Natural killer cell treated with Interleukin-12 subunit alpha and Interleukin-12 subunit beta and Interleukin-15 and Interleukin-18, amount 100 ng/mL, for 72 hours (primary cell): ENCODE measurements at places on chromosomes 6 and 20.

GRCh38 chr6:35318196-35319171 lies 20.9 kb downstream of the DEF6 start:
- no peak for DNase-seq

DNA sequence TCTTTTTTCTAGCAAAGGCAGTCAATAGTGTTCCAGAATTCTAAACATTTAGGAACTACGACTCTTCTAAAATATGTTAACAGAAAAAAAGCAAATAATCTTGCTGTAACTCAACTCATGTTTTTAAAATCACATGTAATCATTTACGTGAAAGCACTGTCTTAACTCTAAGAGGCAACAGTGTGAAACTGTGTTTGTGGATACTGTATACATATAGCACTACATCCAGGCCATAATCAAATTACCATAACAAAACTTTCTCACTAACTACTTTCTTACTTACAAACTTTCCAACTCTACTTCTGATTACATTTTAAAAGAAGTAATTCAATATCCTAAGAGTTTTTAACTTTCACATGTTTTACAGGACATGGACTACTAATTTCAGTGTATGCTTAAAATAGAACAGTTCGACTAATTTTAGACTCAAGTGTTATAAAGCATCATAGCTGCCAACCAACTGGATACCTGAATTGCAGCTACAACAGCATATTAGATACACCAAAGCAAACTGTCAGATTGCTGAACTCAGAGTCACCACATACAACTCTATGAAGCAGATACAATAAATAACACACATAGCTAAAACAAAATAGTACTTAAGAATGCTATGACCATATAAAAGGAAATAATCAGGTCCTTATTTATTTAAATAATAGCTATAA lies 121.6 kb upstream of the BEND6 start:
- no peak for DNase-seq

DNA sequence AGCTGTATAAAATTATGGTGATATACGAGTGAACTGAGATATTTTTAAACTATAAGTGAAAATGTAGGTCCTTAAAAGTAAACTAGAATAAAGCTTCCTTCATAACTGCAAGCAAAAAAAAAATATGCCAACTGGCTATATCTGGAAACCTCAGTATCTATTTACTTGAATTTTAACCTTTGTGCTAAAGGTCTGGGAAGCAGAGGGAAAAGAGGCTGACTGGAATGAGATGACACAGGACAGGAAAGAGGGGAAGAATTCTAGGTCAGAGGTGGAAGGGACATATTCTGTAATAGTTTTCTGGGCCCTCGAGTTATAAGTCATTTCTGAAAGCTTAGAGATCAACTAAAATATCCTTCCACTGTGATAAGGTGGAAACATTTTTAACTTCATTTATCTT lies 46.8 kb downstream of the AIG1 start:
- DNase-seq = no peak

DNA sequence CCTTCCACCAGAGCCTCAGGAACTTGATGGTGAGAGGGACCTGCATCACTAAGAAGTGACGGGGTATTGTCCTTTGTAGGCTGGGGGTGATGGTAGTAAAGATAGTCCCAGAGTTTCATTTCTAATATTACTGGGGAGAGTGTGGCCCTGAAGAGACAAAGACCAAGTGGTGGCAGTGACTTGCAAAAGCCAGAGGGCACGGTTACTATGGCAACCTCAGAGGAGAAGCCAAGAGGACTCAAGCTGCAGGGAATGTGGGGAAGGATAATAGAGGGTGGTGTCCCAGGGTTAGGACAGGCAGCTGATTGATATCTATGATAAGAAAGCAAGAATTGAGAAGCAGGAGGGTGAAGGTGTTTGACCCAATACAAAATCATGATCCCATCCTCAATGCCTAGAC lies 42.5 kb downstream of the HLA-G start:
- no peak for DNase-seq

DNA sequence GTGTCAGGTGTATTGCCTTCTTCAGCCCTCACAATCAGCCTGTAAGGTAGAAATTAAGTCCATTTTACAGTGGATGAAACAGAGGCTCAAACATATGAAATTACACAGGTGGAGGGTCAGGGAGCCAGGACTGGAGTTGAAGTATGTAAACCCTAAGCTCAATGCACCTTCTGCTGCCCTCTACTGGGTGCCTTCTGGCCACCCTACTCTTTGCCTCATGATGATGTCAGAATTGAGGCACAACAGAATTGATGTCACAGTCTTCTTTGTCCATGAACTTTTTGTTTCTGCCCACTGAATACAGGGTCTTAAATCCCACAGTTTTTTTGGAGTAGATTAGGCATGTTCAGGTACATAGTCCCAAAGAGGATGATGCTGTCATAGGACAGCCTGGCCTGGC lies 400.8 kb upstream of the CHD6 start:
- no peak for DNase-seq

DNA sequence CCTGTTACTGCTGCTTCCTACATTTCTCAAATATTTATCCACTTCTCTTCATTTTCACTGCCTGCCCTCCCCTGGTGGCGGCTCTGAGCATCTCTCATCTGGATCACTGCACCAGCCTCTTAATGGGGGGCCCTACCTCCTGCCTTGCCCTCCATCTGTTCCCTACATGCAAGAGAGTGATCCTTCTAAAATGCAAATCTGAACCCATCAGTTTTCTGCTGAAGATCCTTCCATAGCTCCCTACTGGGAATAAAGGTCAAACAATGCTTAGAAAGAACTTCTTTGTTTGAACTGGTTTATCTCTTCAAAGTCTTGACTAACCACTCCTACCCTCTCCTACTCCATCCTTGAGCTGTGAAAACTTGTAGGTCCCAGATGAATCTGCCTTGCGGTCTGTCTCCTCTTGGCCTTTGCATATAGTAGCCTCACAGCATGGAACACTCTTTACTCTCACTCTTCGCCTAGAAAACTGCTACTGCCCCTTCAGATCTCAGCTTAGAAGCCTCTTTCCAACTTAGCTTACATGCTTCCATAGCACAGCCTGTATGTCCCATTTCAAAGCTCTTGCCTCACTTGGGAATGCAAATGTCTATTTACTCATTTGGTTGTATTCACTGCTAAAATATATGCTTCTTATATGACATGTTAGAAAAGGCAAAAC lies 119.3 kb downstream of the QRSL1 start:
- DNase-seq = no peak

DNA sequence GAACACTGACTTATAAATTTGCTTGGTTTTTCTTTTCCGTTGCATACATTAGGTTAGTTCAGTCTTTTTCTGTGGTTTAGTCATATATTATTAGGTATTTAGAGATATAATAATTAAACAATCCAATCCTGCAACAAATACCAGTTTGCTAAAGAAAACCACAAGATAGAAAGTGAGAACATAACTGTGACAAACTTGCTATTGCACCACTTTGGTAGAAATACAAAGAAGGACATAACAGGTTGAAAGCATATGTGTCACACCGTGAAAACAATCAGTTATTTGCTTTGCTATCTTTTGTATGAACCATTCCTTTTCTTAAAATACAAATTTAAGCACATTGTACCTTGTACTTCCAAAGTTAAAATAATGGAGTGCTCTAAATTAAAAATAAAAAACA lies 42.0 kb upstream of the KCNQ5 start:
- DNase-seq = no peak

DNA sequence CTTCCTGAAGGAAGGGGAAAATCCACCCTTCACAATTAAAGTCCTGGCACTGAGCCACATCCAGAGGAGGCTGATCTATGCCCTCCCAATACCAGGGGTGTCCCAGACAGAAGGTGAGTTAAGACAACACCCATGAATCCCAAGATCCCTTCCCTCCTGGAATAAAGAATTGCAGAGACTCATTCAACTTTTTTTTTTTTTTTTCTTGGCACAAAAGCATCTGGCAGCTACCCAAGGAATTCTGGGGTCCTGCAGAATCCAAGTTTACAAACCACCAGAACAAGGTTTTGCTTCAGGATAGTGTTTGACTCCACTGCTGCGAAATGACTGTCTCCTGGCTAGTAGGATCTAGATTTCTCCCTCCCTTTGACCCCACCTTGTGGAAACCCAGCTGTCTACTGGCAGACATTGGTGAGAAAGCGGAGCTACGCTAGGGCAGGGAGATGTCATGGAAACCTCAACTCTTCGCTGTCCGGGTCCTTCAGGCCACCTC lies 37.4 kb downstream of the JAG1 start:
- no peak for DNase-seq

DNA sequence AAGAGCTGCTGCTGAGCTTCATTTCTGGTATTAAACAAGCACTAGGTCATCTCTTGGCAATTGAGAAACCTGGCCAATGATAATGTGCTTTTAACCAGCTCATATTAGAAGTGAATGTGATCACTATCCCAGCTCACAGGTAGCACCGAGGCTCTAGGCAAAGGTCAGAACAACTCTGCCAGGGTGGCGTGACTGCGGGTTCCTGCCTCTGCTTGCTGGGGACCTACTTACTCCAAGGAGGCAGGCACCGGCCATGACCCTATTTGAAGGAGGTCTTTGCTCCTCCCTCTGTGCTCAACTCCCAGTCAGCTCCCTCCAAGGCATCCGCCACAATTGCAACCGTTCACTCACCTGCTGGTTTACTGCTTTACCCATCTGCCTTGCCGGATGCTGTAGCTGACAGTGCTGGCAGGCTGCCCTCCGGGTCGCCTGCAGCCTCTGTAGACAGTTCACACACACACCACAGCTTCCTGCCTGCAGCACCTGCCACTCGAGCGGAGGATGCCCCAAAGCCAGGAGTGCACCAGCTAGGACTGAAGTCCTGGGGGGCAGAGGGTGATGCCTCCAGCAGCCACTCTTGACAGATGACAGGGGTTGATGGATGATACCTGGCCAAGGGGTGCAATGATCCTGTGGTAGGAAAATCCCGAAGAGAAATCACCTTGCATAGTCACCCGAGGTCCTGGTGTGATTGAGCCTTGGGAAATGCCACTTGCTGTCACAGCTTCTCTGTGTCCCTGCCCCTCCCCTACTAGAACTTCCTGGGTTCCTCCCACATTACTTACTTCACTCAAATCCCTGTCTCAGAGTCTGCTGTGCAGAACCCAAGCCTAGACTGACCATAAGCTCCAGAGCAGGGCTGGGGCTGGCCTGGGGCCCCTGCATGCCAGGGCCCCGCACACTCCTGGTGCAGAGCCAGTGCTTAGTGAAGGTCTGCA lies 8.8 kb upstream of the VSX1 start:
- DNase-seq = no peak

DNA sequence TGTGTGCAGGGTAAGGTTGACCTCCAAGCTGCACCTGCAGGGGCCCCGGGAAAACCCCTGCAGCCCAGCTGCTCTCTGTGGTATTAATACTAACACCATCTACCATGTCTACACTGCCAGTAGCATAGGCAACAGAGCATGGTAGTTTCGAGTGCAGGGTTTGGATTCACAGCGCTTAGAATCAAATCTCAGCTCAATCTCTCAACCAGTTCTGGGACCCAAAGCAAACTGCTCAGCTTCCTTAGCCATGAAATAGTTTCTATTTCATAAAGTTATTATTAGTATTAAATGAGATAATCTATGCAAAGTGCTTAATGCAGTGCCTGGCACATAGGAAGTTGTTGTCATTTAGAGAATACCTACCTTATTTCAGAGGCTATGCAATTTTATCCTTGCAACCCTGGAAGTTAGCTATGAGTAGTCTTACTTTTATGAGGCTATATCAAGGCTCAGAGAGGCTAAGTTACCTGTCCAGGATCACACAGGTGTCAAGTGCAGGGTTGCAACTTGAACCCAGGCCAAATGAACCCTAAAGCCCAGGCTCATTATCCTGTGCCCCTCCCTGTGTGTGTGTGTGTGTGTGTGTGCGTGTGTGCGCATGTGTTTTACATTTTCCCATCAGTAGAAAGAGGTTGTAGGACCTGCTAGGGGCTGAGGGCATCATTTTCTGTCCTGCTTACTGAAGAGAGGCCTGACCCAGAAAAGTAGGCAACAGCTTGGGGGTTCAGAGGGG lies 27.6 kb upstream of the MRPS18A start:
- no peak for DNase-seq

DNA sequence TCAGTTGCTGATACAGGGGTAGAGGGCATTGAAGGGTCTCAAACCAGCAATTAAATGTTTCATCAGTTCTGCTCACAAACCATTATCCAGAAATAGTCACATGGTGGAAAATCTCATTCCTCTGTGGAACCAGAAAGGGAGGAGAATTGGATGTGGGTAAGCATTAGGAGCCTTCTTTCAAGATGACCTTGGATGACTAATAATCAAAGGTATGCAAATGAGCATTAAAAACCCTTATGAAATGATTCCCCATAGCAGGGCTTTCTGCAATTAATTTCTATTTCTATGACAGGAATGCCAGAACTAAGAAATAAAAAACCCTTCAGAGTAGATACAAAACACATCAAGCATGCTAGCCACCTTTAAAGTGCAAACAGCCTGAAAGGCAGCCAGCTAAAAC lies 37.4 kb upstream of the HCRTR2 start:
- no peak for DNase-seq

DNA sequence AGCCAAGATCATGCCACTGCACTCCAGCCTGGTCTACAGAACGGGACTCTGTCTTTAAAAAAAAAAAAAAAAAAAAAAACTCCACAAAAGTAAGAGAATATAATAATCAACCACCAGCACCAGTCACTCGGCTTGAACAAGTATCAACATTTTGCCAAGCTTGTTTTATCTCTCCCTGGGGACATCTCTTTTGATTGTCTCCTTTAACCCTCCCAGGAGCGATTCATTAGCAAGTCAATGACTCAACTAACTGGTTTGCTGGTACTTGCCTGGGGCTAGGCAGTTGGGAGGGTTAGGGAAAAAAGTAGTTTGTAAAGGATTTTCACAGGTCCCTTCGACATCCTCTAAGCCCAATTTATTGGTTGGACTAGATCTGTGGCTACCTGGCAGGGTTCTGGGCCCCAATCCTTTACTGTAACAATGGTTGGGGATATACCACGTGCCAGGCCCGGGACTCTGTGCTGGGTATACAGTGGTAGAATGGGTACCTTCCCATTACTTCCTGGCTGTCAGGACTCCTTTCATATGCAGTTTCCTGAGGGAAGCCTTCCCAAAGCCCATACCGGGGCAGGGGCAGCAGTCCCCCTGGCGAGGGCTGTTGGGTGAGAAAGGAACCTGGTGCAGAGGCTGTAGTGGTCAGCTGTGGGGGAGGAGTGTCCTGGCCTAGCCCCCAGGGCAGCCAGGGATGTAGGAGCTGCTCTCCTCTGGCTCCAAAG lies 12.2 kb downstream of the TGIF2 start:
- DNase-seq = no peak

DNA sequence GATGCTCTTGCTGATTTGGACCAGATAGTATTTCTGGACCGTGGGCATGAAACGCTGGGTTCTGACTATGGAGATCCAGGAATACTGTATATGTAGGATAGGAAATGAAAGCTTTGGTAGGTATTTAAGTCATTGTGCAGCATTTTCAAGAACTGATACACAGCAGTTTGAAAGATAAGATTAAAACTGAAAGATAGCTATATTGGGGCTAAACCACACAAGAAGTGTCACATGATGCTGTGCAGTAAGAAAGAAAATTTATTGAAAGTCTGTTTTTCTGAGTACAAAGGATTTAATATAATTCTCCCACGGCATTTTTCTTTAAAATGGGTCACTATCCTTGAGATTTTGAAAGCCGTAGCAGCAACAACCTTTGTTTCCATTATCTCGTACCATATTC lies 305 bp downstream of the IL17A start:
- DNase-seq = no peak
